ENCODE measurements at places on chromosomes 2 and 18. TPM values are rescaled to one million over a fixed set of nuclear protein-coding genes. Genes with fewer than 3 reads are reported as not detected.

Gene SLC4A3
- 6.6 TPM for total RNA-seq

Gene FMNL2
- 20.5 TPM for total RNA-seq

Gene GALNT14
- total RNA-seq, result 2.3 TPM

Gene FAHD2B
- total RNA-seq, result 9.8 TPM

Gene CBLN2
- total RNA-seq, result not detected

Gene IHH
- total RNA-seq, result not detected

Gene KYNU
- 1.8 TPM for total RNA-seq

Gene SCYGR4
- total RNA-seq, result not detected

Gene VIL1
- total RNA-seq, result not detected

Gene SLC19A3
- 0.18 TPM for total RNA-seq

Gene ELOA2
- total RNA-seq, result not detected

Gene REG3A
- not detected for total RNA-seq

Gene CRYBA2
- not detected for total RNA-seq

Gene TEX51
- total RNA-seq, result not detected

Gene HS6ST1
- 19.9 TPM for total RNA-seq

Gene LIMS3
- total RNA-seq, result 3.6 TPM

Gene ANKRD62
- total RNA-seq, result not detected

Gene LAMA1
- 31.2 TPM for total RNA-seq

Gene UGT1A5
- total RNA-seq, result not detected

Gene VIT
- 0.30 TPM for total RNA-seq

Gene MLPH
- total RNA-seq, result 50.9 TPM

Gene GPR75
- 2.7 TPM for total RNA-seq

Gene MYO5B
- total RNA-seq, result not detected

Gene CGREF1
- 10.4 TPM for total RNA-seq

Gene KCNG3
- total RNA-seq, result not detected

Gene SPATS2L
- 53.7 TPM for total RNA-seq

Gene CLEC4F
- total RNA-seq, result not detected

Gene PAX8
- 0.65 TPM for total RNA-seq

Gene EPAS1
- total RNA-seq, result 58.2 TPM

Gene UGT1A4
- not detected for total RNA-seq

Gene CAPN14
- total RNA-seq, result 0.14 TPM

Gene CFAP53
- total RNA-seq, result 0.14 TPM
